ENCODE measurements at places on chromosomes 11 and 22. TPM values are rescaled to one million over a fixed set of nuclear protein-coding genes. Genes with fewer than 3 reads are reported as not detected.
A peak's percentile ranks its signal among the peaks of the same experiment; 100 is the strongest.

ISX gene
- total RNA-seq: not detected

FAM180B gene
- 0.20 TPM for total RNA-seq

MRGPRE gene
- total RNA-seq: not detected

SLN gene
- not detected for total RNA-seq

OR1S1 gene
- not detected for total RNA-seq

IGF2 gene
- 3.3 TPM for total RNA-seq

SEPTIN3 gene
- 0.33 TPM for total RNA-seq

FOLR2 gene
- not detected for total RNA-seq

CNIH2 gene
- 2.8 TPM for total RNA-seq

MS4A12 gene
- total RNA-seq: not detected

SHISA8 gene
- total RNA-seq: 1.4 TPM

OR6A2 gene
- not detected for total RNA-seq

OR8K1 gene
- not detected for total RNA-seq

OR5B21 gene
- total RNA-seq: 0.42 TPM

DNA sequence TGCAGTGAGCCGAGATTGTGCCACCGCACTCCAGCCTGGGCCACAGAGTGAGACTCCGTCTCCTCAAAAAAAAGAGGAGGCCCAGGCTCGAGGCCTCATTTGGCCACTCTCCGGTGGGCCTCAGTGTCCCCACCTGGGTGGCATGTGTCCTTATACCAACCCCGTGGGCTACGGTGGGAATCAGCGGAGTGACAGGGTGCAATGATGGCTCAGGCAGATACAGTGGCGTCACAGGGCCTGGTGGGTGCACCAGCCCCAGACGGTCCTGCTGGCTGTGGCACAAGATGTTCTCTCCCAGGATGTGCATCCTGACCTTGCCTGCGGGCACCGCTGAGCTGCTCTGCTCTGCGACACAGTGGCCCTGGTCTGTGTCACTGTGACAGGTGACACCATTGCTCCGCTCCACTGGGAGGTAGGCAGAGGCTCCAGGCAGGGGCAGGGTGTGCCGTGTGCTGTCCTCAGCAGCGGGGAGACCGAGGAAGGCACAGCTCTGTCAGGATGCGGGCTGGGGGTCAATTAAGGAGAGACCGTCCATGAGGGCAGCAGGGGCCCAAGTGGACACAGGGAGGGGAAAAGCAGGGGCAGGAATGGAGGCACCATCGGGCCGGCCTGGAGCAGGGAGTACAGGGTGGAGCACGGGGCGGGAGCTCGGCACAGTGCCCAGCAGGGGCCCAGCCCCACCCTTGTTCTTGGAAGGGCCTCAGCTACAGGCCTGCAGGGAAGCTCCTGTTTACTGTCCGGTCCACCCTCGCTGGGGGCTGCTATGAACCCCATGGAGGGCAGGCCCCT is 21.7 kb upstream of the TH start:
- H3K27me3 ChIP-seq: peaks cover 7% of the 10 kb centered on the region
- H3K27ac ChIP-seq: no peak overlapping the region
- H3K4me3 ChIP-seq: no peak overlapping the region
- H3K4me1 ChIP-seq: peaks cover 6% of the 10 kb centered on the region
- no peak for DNase-seq

GRCh38 chr11:10462746-10463300 is 7.8 kb downstream of the AMPD3 start:
- H3K4me3 ChIP-seq: no peak overlapping the region
- peaks cover 20% of the 10 kb centered on the region for H3K4me1 ChIP-seq
- no peaks in the 10 kb centered on the region for H3K27me3 ChIP-seq
- H3K36me3 ChIP-seq: peaks cover 33% of the 10 kb centered on the region
- H3K27ac ChIP-seq: no peak overlapping the region

GRCh38 chr11:66547662-66548009 is 933 bp downstream of the ACTN3 start:
- no peak for DNase-seq
- H3K4me1 ChIP-seq: peaks cover 32% of the 10 kb centered on the region
- no peaks in the 10 kb centered on the region for H3K36me3 ChIP-seq
- no peak overlapping the region for H3K27ac ChIP-seq
- no peak overlapping the region for H3K4me3 ChIP-seq
- H3K27me3 ChIP-seq: no peaks in the 10 kb centered on the region

DNA sequence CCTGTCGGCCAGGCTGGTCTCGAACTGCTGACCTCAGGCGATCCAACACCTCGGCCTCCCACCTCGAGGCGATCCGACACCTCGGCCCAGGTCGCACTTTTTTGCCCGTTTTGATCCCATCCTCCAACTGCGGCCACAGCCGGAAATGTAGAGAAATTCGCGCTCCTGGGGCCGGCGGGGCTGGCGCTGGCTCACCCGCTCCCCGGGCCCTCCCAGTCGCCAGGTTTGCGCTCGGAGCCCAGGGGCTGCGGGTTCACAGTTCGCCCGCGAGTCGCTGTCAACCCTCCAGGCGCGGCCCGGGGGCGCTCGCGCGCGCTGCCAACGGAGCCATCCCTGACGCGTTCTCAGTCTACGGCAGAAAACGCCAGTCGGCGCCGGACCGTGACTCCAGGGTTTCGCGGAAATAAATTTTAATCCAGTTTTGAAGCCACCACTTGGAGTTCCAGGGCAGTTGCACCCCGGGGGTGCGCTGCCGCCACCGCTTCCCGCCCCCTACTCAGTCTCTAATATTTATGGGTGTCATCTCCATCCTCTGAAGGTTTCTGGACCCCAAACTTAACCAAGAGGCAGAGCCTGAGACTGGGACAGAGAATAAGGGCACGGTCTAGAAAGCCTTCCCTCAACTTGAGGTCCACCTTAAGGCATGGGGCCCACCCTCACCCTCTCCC is 1.5 kb upstream of the KLHDC7B start:
- H3K27ac ChIP-seq: peak overlapping the region; percentile 33
- no peaks in the 10 kb centered on the region for H3K36me3 ChIP-seq
- peaks cover 41% of the 10 kb centered on the region for H3K4me1 ChIP-seq
- peak; percentile 78 for DNase-seq
- peak overlapping the region; percentile 77 for H3K4me3 ChIP-seq

DNA sequence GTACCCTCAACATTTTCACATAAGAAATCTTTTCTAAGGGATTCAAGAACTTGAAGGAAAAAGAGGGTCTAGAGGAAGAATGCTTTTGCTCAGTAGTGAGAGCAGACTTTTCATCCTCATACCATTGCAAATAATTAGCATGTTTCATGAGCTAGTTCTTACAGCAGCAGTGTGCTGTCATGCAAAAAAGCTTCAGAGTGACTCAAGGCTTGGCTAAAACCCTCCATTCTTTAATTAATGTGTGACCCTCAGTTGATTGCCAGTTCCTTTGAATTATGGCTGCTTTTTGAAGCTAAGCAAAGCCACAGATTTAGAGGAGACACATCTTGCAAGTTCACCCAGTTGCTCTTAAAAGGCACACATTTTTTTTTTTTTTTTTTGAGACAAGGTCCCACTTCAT is 36.6 kb upstream of the PCF11 start:
- no peak overlapping the region for H3K27ac ChIP-seq
- H3K4me3 ChIP-seq: no peak overlapping the region
- no peaks in the 10 kb centered on the region for H3K27me3 ChIP-seq
- H3K36me3 ChIP-seq: no peaks in the 10 kb centered on the region
- no peak for DNase-seq

DNA sequence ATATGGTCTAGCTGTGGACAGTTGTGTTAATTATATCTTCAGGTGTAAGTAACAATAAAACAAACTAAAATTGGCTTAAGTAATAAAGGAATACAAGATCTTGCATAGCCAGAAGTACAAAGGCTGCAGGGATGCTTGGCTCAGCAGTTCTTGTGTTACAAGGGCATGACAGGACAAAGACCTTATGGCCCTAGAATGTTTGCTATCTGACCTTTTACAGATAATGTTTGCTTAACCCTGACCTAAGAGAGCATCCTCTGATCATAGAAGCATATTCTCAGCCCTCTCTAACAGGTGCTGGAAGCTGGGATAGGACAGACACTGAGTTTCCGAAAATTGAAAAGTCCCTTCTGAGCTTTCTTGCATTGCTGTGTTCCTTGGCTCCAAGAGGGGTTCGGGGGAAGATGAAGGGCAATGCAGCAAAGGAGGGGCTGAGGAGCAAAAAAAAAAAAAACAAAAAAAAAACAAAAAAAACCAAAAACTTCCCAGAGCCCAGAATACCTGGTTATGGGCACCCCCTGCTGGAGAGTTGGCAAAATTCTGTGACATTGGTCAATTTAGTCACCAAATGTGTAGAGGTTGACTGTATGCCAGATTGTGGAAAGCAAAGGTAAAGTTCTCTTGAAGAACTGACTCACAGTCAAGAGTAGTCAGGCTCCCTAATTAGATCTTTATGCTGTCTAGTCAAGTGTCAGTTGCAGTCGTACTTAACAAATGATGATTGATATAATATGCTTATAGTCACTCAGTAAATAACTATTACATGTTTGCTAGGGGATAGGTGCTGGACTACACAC is 10.4 kb upstream of the HIKESHI start:
- H3K27me3 ChIP-seq: no peaks in the 10 kb centered on the region
- peaks cover 6% of the 10 kb centered on the region for H3K4me1 ChIP-seq
- no peaks in the 10 kb centered on the region for H3K36me3 ChIP-seq

DNA sequence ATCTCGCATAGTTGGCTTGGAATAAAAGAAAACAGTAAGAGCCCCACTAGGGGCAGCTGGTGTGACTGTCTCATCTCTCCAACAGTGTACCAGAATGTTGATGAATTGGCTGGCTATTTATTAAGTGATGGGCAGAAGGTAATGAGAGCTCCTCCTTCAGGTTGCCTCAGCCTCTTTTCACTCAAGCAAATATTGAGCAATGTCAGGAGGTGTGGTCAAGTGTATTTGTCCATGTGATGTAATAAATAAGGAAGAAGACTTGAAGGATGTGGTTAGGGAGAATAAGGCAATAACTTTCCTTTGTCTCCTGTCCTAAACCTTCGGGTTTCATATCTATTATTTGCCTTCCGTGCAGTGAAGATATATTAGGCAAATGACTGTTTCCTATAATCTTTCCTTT is at the start of gene TCN1:
TCN1 (minus strand) TSS at position 91 of the 400 bp plus-strand sequence; CDS start at position 74, 17 bp downstream.
- no peaks in the 10 kb centered on the region for H3K27me3 ChIP-seq
- no peak within 1 kb of the TSS for H3K4me3 ChIP-seq
- H3K36me3 ChIP-seq: no peaks in the 10 kb centered on the region
- no peak for DNase-seq
- no peaks in the 10 kb centered on the region for H3K4me1 ChIP-seq
- no peak within 1 kb of the TSS for H3K27ac ChIP-seq

DNA sequence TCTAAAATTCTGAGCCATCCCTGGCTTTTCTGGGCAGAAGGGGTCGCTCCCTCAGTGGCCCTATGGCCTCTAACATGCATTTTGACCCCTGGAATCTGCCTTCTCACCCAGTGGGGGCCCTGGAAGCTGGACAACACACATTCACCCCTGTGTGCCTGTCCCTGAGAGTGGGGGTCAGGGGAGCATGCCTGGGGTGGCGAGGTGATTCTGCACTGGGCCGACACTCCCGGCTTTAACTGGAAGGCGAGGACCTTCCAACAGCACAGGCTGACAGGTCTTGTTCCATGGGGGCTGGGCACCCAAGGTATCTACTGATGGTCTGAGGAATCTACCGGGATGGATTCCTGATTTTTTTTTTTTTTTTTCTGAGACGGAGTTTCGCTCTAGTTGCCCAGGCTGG is 10.7 kb downstream of the PPM1F start:
- H3K27ac ChIP-seq: no peak overlapping the region
- H3K27me3 ChIP-seq: no peaks in the 10 kb centered on the region
- peaks cover 16% of the 10 kb centered on the region for H3K4me1 ChIP-seq
- peaks cover 16% of the 10 kb centered on the region for H3K36me3 ChIP-seq

DNA sequence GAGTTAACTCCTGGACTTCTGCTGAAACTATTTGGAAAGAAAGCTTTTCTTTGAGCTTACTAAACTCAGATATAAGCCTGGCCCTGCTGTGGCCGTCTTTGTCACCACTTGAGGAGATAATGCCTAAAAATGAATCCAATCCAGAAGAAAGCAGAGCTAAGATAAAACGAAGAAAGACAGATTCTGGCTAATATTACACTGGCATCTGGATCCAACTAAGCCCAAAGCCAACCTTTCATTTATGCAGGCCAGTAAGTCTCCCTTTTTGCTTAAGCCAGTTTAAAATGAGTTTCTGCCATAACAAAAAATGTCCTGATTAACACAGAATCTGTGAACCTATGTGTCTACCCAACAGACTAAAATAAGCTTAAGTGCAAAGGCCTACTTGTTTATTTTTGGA is 34.5 kb downstream of the PIK3C2A start:
- H3K4me1 ChIP-seq: peaks cover 3% of the 10 kb centered on the region
- no peak for DNase-seq
- no peaks in the 10 kb centered on the region for H3K27me3 ChIP-seq
- no peak overlapping the region for H3K4me3 ChIP-seq

- H3K4me1 ChIP-seq: peaks cover 34% of the 10 kb centered on the region
- peak; percentile 83 for DNase-seq
- H3K36me3 ChIP-seq: peaks cover 26% of the 10 kb centered on the region
- peak within 1 kb of the TSS; percentile 90 for H3K27ac ChIP-seq
- no peaks in the 10 kb centered on the region for H3K27me3 ChIP-seq
Observed at GRCh38 chr11:124622531-124623451, at the start of gene TBRG1. TBRG1 (plus strand) TSS chr11:124622864; CDS start chr11:124623084, 220 bp downstream.

DNA sequence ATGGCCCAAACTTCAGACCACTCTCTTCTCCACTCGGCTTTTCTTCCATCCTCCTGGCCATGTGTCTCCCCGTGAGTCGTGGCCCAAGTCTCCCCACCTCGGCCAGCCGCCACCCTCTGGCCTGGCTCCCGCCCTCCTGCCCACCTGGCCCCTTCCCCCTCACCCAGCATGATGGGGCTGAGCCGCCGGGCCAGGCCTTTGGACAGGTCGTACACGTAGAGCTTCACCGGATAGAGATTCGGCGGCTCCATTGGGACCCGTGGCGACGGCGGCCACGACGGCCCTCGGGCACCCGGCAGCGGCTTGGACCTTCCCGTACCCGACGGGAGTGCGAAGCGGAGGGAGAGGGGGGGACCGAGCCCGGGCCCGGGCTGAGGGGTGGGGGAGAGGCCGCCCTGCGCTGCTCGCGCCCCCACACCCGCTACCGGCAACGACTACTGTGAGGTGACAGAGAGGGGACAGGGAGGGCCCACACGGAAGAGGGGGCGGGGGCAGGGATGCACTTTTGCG is at the start of gene DESI1:
DESI1 (minus strand) TSS at position 455 of the 510 bp plus-strand sequence; CDS start at position 251, 204 bp downstream.
- peak within 1 kb of the TSS; percentile 99 for H3K27ac ChIP-seq
- no peak for DNase-seq
- peak within 1 kb of the TSS; percentile 93 for H3K4me3 ChIP-seq
- H3K4me1 ChIP-seq: peaks cover 30% of the 10 kb centered on the region

GRCh38 chr22:46935506-46936377 is 173.3 kb downstream of the TBC1D22A start:
- H3K27me3 ChIP-seq: no peaks in the 10 kb centered on the region
- no peak for DNase-seq
- H3K36me3 ChIP-seq: no peaks in the 10 kb centered on the region
- H3K27ac ChIP-seq: peak overlapping the region; percentile 10
- H3K4me3 ChIP-seq: no peak overlapping the region

DNA sequence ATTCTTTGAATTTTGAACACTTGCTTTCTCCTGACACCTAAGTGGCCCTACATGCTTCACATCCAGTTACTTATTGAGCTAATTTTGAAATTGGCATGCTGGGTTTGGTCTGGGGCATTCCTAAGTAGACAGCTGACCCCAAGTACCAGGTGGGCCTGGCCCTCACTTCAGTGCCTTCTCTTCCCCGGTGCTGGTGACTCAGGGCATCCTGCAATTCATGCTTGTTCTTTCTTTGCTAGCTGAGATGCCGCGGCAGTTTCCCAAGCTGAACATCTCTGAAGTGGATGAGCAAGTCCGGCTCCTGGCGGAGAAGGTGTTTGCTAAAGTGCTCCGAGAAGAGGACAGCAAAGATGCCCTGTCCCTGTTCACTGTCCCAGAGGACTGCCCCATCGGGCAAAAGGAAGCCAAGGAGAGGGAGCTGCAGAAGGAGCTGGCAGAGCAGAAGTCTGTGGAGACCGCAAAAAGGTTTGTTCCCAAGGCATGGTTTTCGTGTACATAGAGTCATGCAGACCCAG is 6.3 kb downstream of the AMPD3 start:
- H3K4me1 ChIP-seq: peaks cover 35% of the 10 kb centered on the region
- peaks cover 33% of the 10 kb centered on the region for H3K36me3 ChIP-seq
- H3K4me3 ChIP-seq: no peak overlapping the region
- no peak for DNase-seq
- no peaks in the 10 kb centered on the region for H3K27me3 ChIP-seq
